ENCODE measurements at places on chromosomes 16 and 17. TPM values are rescaled to one million over a fixed set of nuclear protein-coding genes. Genes with fewer than 3 reads are reported as not detected.

DNA sequence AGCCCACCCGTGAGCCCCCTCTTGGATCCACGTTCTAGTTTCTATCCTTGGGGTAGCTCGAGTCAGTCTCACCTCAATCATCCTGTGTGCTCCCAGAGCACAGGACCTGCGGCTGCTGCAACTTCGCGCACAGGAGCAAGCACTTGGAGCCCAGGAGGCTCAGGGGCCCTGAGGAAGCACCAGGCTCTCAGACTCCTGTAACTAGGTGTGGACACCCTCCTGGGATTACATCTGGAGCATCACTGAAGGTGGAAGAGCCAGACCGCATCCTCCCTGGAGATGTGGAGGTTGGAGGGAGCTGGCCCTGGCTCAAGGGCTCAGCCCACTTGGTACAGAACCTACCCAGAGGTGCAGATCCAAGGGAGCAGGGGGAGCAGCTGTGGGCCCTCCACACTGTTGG, 2.7 kb downstream of the HBQ1 start:
- peaks cover 13% of the 10 kb centered on the region for H3K36me3 ChIP-seq
- DNase-seq: no peak
- H3K4me3 ChIP-seq: no peak overlapping the region

DNA sequence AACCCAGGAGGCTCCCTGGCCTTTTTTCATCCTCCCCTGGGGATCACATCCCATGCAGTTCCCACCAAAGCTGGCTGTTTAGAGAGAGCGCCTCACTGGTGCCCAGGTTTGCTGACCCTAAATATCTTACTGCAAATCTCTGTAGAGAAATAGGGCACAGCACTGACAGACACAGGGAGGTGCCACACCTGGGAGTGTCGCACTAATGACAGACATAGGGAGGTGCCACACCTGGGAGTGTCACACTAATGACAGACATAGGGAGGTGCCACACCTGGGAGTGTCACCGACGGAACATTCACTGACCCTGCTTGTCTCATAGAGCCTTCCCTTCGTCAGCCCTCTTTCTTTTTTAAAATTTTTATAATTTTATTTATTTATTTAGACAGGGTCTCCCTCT, 25.6 kb downstream of the UNK start:
- H3K27ac ChIP-seq: no peak overlapping the region
- H3K4me3 ChIP-seq: no peak overlapping the region
- H3K27me3 ChIP-seq: no peaks in the 10 kb centered on the region
- H3K4me1 ChIP-seq: peaks cover 7% of the 10 kb centered on the region
- DNase-seq: no peak

CIBAR2 gene
- not detected for total RNA-seq

ABI3 gene
- total RNA-seq: 32.4 TPM

DNA sequence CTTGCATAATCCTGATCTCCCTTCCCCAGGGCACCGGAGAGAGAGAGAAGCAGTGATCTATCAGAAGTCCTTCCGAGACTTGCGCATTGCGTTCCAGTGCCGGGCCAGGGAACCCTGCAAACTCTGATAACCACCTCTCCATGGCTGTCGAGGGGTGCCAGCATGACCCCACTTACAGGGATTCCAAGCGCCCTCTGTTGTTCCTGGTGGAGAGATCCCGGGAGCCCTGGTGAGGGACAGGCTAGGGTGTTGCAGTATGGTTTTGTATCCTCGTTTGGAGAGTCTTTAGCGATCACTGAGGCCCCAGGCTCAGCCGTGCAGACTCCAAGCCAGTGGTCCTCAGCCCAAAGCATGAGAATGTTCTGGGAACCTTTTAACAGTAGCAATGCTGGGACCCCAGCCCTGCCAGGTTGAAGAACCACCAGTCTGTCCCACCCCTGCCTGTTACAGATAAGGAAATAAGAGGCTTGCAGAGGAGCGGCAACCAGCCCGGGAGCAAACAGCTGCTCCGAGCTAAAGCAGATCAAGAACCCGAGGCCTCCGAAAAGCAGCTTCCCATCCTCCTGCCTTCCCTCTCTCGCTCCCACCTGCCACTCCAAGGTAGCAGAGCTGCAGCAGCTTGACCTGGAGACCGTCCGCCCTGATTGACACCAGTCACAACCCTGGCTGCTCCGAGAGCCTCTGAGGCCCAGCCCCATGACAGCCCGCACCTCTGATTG, 150.3 kb upstream of the RPL38 start:
- H3K27me3 ChIP-seq: peaks cover 34% of the 10 kb centered on the region
- no peak overlapping the region for H3K4me3 ChIP-seq
- H3K27ac ChIP-seq: no peak overlapping the region
- no peaks in the 10 kb centered on the region for H3K36me3 ChIP-seq

DNA sequence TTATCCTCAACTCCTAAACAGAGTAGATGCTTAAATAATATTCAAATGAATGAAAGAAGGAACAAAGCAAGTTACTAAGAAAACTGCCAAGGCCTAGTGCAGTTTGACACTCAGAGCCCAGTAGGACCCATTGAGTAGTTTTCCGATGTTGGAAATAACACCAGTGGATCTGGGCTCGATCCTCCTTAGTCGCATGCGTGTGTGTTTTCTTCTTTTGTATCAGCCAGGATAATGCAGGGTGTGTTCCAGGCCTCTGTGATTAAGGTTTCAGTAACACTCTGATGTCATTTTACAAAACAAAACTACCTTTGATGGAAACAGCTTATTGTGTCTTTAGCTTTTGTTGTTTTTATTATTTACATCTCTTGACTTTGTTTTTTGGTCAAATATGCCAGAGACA, 24.5 kb downstream of the KSR1 start:
- no peak for DNase-seq
- peaks cover 2% of the 10 kb centered on the region for H3K36me3 ChIP-seq
- H3K4me3 ChIP-seq: peak overlapping the region; percentile 73
- H3K27me3 ChIP-seq: no peaks in the 10 kb centered on the region

CXCL16 gene
- total RNA-seq: 4.3 TPM

All from activated T-cell treated with anti-CD3 and anti-CD28 coated beads, Interleukin-2, amount 50 U/mL, for 72 hours (primary cell).